ENCODE measurements at places on chromosomes 5 and 9. TPM values are rescaled to one million over a fixed set of nuclear protein-coding genes. Genes with fewer than 3 reads are reported as not detected.

DNA sequence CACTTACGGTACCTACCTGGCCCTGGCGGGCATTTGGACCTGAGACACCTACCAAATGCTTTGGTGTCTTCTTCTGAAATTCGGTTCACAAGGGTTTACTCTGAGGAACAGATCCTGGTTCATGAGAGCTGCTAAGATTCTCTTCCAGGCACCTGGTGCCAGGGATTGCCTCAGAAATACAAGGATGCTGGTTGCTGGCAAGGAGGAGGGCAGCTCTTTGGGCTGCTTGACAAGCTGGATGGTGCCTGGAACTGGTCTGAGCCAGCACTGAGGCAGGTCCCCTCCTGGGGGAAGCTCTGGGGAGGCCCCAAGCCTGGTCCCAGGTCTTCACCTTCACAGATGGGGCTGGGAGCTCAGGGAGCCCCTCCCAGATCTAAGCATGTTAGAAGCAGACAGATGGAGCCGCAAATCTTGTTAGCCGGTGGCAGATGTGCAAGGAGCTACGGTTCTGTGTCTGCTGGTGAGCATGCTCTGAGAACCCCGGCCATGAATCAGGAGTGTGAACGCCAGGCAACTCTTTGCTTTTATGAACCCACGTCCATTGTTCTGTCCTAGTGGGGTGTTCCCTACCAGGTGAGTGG, 16.3 kb downstream of the FABP6 start:
- H3K27me3 ChIP-seq: no peaks in the 10 kb centered on the region
- H3K36me3 ChIP-seq: no peaks in the 10 kb centered on the region
- no peak overlapping the region for H3K27ac ChIP-seq
- DNase-seq: no peak

DNA sequence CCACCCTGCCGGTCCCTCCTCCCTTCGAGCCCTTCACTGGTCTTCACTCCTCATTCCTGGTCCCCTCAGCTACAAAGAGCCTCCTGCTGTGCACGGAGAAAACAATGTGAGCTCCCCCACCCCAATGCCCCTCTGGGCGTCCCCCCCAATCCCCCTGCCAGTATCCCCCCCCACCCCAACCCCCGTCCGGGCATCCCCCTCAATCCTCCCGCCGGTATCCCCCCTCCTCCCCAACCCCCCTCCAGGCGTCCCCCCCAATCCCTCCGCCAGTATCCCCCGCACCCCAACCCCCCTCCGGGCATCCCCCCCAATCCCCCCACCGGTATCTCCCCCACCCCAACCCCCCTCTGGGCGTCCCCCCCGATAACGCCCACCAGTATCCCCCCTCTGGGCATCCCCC, 42.8 kb downstream of the EXD3 start:
- H3K27me3 ChIP-seq: no peaks in the 10 kb centered on the region
- no peaks in the 10 kb centered on the region for H3K4me1 ChIP-seq
- H3K4me3 ChIP-seq: no peak overlapping the region

AIF1L gene
- 85.2 TPM for total RNA-seq

ZNF300 gene
- 3.7 TPM for total RNA-seq

All from PC-9 (cell line).